ENCODE measurements at places on chromosomes 3 and 15. TPM values are rescaled to one million over a fixed set of nuclear protein-coding genes. Genes with fewer than 3 reads are reported as not detected.

Gene ZFAND6
- 160 TPM for total RNA-seq

Gene CNTN3
- total RNA-seq = 8.3 TPM

Gene SETMAR
- 13.9 TPM for total RNA-seq

Gene ANKRD63
- total RNA-seq = not detected

Gene GPR156
- under 0.01 TPM for total RNA-seq

Gene FANCD2OS
- not detected for total RNA-seq

Gene TFDP2
- total RNA-seq = 20.3 TPM

Gene CCDC13
- 0.51 TPM for total RNA-seq

Gene RAB6B
- total RNA-seq = 0.51 TPM

Gene PLSCR5
- not detected for total RNA-seq

Gene CSPG5
- total RNA-seq = under 0.01 TPM

Gene CCDC51
- total RNA-seq = 19.3 TPM

Gene FAM3D
- total RNA-seq = not detected

Gene MEGF11
- under 0.01 TPM for total RNA-seq

Gene WNT7A
- not detected for total RNA-seq

Gene MDFIC2
- total RNA-seq = not detected

Gene SMARCC1
- total RNA-seq = 23.1 TPM

Gene SYNPR
- total RNA-seq = not detected

Gene LNP1
- total RNA-seq = 3.1 TPM

Gene CAV3
- not detected for total RNA-seq

Gene OSBPL10
- total RNA-seq = 7.1 TPM

Gene ACOX2
- 20.5 TPM for total RNA-seq

Gene CCDC39
- total RNA-seq = under 0.01 TPM

Gene TMEM212
- total RNA-seq = not detected
